ENCODE measurements at places on chromosomes 1 and 21.

- DNase-seq: no peak
These were observed 2.4 kb upstream of the FCGR2A start for GRCh38 chr1:161502641-161503393.

GRCh38 chr1:9437961-9438430 lies 101.3 kb upstream of the SLC25A33 start:
- no peak for DNase-seq

DNA sequence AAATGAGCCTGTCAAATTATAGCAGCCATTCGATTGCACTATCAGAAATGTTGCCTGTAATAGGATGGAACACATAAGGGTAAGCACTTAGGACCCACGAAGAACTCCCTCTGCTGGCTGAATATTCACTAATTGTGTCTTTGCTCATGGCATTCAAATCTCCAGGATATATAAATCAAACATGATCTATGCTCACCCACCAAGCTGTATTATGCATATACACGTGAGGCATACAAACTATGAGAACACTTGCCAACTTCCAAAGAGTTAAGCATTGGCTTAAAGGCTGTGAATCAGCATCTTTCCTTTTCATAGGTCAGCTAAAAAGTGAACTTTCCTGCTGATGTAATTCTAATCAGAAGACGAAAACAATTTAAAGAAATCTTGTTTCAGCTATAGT lies 34.5 kb downstream of the TMPRSS15 start:
- no peak for DNase-seq

- DNase-seq: no peak
These were observed 90.8 kb downstream of the ZP4 start for GRCh38 chr1:237799762-237800474.

GRCh38 chr1:9438431-9439073 lies 100.7 kb upstream of the SLC25A33 start:
- no peak for DNase-seq

GRCh38 chr1:176897350-176898236 lies 266.9 kb downstream of the ASTN1 start:
- no peak for DNase-seq

DNA sequence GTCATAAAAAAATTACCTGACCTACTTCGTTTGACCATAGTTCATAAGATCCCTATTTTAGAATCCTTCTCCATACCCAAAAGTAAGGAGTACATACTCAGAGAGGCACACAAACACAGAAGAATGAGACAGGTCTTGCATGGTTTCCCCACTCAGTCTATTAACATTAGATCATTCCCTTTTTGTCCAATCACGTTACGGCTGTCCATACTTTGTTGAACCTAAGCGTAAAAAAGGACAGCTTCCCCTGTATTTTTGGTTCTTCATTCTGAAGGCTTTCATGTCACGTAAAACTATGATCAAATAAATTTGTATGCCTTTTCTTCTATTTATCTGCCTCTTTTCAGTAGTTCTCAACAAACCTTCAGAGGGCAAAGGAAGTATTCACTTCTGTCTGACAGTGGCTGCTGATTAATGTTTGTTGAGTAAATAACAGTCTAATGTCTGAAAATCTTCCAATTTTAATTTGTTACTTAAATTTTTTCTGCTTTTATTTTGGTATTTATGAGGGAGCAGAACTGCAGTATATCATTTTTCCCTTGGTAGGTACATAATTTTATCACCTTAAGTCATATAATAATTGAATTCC lies 16.4 kb downstream of the PKN2 start:
- DNase-seq: no peak

DNA sequence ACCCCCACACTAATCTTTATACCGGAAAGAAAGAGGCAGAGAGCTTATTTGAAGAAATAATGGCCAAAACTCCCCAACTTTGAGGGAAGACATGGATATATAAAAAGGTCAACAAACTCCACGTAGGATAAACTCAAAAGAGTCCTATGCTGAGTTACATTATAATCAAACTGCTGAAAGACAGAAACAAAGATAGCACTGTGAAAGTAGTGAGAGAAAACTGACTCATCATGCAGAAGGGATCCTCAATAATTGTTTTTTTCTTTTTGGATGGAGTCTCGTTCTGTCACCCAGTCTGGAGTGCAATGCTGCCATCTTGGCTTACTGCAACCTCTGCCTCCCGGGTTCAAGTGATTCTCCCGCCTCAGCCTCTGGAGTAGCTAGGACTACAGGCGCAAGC lies 48.5 kb upstream of the TTC39A start:
- no peak for DNase-seq

DNA sequence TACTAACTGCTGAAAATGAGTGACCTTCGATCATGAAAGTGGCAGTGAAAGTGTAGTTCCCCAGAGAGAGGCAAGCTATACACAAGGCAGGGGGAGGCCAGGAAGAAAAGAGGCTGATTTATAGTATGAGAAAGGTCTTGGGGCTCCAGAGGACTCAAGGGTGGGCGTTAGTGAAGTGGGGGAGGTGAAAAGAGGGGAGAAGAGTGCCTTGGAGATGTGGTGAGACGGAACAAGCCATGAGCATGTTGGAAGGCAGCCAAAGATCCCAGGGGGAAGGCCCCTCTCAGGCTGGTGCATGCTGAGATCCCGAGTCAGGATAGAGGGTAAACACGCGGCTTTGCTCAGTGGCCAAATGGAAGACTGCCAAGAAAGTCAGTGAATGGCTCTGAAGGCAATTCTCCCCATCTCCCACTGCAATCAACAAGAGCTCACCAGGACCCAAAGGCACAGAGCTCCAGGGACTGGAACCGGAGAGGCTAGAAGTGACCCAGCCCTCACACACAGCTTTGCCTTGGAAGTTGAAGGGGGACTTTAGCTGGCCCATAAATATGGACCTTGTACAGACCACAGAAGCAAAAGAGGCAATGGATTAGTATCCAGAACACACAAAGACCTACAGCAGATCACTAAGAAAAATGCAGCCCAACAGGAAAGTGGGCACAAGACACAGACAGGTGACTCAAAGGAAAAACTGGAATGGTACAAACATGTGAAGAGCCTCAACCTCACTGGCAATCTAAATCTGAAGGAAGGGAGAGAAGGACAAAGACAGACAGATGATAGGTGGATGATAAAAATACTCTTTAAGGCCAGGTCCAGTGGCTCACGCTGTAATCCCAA lies 49.6 kb downstream of the HSF2BP start:
- DNase-seq: no peak

DNA sequence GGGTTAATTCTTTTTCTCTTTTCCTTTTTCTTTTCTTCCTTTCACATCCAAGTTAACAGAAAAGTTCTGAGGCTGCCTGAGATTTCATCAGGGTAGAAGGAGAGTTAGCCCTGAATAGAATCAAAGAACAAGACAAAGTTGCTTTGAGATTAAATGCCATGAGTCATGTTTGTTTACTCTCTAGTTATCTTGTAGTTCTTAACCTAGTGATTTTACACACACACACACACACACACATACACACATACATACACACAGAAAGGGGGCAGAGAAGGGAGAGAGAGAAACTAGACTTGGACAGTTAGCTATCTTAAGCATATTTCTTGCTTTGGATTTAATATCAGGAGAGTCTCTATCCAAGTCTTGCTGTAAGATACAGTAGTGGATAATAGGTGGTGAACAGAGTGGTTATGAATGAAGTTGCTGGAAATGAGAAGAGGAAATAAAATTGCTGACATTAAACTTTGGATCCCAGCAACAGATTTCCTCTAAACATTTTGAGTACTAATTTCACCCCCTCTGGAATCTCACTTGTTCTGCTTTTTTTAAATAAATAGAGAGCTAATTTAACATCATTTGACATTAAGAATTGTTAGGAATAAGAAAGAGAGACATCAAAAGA lies 19.9 kb downstream of the PLA2G4A start:
- no peak for DNase-seq

GRCh38 chr21:31211836-31212235 lies 132.2 kb downstream of the TIAM1 start:
- DNase-seq: no peak

DNA sequence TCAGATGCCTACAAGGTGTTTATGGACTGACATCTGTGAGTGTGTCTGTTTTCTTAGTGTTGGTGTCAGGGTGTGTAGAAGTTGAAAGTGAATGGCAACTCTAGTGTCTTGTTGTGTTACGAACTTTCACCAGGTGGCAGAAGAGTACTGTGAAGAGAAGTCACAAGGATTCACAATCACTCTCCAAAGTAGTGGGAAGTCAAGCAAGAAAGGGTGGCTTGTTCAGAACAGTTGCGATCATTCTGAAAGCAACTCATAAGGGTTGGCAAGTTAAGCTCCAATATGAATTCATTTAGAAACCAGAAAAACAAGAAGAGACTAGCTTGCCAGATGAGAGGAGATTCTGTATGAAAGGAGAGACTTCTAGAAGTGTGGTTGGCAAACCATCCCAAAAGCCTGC lies 86.1 kb downstream of the FASLG start:
- DNase-seq: no peak

- no peak for DNase-seq
These were observed 2.9 kb downstream of the TATDN3 start for GRCh38 chr1:212794561-212795014.

- DNase-seq: no peak
These were observed 451.1 kb downstream of the RWDD3 start for GRCh38 chr1:95685081-95685480.

DNA sequence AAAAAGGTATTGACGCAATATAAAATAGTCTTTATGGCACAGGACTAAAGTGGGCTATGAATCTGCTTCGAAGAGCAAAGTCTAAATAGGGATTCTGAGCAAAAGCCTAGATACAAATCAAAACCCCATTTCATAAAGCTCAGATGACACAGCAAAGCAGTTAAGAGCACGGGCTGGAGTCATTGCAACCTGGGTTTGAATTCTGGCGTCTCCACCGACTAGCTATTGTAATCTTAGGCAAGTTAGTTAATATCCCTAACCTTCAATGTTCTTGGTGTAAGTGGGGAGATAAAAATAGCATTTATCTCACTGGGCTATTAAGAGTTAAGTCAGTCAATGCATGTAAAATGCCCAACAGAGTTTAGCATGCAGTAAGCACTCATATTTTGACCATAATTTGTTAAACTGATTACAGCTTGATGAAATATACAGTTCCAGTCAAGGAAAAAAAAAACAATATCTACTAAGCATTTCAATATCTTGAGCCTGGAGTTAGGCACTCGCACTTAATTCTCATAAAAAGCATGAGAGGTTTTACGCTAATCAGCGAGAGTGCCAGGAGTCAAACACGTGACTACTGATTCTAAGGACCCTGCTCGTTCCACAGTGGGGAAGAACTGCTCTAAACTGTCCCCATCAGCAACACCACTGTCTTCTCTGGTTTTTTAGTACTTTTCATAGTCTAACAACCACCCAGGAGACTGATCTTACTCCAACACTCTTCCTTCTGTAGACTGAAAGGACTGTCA lies 75.5 kb downstream of the JAK1 start:
- no peak for DNase-seq

DNA sequence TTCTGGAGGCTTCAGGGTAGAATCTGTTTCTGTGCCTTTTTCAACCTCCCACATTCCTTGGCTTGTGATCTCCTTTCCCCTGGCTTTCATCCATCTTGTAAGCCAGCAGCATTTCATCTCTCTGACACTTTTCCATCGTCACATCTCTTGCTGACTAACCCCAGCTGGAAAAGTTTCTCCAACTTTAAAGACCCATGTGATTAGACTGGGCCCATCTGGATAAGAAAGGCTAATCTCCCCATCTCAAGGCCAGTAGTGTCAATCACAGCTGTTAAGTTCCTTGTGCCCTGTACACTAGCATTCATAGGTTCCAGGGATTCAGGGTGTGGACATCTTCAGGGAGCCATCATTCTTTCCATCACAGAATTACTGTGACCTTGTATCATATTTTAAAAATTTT lies 452.1 kb downstream of the TTLL7 start:
- DNase-seq: no peak

DNA sequence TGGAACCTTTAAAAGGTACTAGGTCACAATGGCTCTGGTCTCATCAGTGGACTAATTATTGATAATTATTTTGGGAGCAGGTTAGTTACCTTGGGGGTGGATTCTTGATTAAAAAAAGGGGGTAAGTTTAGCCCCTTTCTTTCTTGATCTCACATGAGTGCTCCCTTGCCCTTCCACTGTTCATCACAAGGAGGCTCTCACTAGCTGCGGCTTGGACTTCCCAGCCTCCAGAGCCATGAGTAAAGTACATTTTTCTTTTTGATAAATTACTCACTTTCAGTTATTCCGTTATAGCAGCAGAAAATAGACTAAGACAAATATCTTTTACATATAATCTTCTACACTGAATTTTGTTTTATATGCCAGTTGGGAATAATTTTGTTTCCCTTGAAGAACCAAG lies 254.8 kb upstream of the DEPDC1 start:
- no peak for DNase-seq

DNA sequence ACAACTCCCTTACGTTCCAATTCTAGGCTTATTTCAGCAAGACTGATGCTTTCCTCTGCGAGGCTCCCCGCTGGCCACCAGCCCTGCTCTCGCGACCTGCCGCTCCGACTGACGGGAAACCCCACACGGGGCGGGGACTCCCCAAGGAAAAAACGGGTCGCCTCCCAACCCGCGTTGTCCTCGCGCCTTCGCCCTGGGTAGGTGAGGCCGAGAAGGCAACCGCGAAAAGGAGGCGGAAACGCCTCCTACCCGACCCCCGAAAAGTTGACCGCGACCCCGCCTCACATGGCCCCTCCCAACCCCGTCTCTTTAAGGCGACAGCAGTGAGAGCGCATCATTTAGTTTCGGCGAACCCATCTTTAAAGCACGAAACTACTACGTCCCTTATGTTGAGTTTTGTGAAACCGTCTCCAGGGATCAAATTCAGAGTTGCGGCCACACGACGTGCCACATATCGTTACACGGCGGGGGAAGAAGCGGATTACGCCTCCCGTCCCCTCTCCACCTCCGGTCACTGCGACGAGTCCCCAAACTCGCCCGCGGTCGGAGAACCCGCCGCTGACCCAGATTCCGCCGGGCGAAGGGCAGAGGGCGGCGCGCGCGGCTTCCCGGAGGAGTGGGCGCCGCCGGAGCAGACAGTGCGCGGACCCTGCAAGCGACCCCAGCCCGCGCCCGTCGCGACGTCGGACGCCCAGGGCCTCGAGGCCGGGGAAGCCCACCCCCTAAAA lies 1.2 kb downstream of the ANP32E start:
- peak; percentile 94 for DNase-seq

DNA sequence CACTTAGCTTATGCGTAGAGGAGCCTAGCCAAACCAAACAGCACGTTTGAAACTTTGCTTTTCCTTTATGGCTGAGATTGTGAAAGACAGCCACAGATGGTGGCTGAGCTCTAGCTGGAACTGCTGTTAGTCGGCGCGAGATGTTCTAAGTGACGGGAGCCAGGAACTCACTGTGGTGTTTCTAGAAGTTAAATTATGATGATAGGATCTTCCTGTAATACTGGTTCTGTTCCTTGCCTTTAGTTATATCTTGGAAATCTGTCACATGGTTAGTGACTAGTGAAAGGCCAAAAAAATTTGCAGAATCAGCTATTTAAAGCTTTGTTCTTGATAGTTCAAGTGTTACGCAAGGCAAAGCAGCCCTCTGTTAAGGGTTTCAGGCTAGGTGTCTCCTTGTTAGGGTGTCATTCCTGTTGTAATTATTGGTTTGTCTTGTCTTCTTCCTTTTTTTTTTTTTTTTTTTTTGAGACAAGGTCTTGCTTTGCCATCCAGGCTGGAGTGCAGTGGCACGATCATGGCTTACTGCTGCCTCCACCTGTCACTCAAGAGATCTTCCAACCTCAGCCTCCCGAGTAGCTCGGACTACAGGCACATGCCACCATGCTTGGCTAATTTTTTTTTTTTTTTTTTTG lies 22.6 kb downstream of the AK4 start:
- DNase-seq: no peak

Measured in mesenteric fat pad (tissue), 1 donor.